ENCODE measurements at places on chromosomes 4 and X.

DNA sequence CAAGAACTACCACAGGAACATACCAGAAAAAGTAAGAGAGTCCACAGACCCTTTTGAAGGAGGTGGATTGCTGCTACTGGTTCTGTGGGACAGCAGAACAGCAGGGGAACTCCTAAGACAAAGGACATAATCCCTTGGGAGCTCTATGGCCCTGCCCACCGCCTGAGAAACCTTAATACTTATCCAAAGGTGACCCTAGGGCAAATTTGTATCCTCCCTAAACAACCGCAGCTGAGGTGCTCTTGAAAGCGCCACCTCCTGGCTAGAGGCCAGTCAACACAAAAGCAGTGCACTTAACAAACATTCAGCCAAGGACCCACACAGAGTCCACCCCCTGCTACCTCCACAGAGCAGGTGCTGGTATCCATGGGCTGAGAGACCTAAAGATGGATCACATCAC lies 136.8 kb downstream of the ADAM29 start:
- DNase-seq: no peak

DNA sequence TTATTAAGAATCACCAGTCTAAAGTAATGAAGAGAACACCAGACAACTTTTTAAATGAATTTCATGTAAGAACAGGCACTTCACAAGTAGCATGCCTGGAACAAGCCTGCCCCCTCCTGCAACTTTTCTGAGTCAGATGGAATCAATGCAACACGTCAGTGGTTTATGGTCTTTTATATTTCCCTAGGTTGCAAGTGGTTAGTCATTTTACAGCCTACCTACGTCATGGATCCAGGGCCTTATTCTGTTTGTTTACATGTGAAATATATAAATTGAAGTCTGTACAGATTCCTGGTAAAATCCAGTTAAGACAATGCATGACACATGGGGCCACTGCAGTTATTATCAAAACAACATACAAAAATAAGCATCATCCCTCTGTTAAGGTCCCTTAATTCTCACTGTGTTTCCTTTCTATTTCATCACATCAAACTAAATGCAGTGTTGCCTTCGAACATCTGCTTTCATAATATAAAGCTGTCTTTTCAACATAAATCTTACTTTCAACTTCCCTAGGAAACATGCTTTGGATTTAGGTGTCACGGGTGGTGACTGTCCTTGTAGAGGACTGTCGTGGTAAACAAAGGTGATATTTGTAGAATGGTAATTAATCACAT lies 309.3 kb downstream of the FRMPD4 start:
- no peak for DNase-seq

DNA sequence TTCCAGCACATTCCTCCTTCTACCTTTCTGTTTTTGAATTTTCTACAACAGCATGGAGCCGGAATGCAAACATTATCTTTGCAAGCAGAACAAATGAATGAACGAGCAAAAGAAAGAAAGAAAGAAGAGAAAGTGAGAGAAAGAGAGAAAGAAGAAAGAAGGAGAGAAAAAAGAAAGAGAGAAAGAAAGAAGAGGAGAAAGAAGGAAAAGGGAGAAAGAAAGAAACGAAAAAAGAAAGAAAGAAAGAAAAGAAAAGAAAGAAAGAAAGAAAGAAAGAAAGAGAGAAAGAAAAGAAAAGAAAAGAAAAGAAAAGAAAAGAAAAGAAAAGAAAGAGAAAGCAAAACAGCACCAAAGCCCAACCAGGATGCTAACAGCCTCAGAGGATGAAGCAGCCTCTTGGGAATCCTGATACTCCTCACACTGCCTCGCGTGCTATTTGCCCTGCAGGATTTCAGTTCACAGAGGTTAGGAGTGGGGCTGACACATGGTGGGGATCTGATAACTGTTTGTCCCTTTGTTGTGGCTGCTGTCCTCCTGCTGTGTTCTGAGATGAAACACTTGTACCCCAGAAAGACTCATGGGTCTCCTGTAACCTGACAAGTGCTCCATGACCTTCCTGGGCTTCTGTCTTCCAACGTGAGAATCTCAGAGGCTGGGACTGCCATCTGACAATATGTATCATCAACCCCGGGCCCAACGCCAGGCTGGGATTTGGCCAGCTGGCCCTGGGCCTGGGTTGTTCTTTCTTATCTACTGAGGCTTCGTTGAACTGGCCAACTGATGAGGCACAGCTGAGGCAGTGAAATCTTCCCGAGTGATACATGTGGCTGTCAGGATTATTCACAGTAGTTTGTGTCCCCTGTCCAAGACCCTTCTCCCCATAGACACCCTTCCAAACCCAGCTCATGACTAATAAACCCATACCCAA lies 61.0 kb downstream of the SEPSECS start:
- no peak for DNase-seq

DNA sequence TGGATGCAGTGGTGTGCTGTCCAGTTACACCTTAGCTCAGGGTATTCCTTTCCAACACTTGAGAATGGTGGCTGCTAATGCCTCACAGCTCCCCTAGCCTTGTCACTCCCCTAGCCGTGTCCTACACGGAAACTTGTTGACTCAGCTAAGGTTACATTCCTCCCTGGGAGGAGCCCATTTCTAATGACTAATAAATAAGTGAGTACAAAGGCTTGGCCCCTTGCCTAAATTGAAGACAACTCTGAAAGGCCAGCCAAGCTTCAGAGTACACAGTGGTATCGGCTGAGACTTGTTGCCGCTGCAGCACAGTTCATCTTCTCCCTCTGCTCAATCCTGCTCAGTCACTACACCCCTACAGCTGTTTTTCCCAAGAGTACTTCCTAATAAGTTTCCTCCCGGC lies 21.2 kb upstream of the SLC25A31 start:
- DNase-seq: no peak

DNA sequence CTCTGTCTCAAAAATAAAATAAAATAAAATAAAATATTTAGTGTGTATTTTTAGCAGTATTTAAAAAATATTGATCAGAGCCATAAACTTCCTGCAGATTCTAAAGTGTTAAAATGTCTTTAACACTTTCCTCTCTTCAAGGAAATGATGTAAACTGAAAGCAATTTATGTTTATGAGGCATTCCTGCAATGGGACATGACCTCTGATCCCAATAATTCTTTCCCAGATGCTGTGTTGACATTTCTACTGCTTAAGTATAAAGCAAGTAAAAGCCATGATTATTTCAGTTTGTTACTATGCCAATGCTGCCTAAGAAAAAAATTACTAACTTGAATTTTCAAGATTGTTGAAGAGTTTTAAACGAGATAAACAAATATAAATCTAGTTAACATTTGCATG lies 29.0 kb downstream of the COQ2 start:
- no peak for DNase-seq

- DNase-seq: no peak
Observed at GRCh38 chr4:185672618-185673017, 137.3 kb upstream of the PDLIM3 start.

- DNase-seq: no peak
Observed at GRCh38 chrX:154727871-154728270, 23.0 kb downstream of the GAB3 start.

DNA sequence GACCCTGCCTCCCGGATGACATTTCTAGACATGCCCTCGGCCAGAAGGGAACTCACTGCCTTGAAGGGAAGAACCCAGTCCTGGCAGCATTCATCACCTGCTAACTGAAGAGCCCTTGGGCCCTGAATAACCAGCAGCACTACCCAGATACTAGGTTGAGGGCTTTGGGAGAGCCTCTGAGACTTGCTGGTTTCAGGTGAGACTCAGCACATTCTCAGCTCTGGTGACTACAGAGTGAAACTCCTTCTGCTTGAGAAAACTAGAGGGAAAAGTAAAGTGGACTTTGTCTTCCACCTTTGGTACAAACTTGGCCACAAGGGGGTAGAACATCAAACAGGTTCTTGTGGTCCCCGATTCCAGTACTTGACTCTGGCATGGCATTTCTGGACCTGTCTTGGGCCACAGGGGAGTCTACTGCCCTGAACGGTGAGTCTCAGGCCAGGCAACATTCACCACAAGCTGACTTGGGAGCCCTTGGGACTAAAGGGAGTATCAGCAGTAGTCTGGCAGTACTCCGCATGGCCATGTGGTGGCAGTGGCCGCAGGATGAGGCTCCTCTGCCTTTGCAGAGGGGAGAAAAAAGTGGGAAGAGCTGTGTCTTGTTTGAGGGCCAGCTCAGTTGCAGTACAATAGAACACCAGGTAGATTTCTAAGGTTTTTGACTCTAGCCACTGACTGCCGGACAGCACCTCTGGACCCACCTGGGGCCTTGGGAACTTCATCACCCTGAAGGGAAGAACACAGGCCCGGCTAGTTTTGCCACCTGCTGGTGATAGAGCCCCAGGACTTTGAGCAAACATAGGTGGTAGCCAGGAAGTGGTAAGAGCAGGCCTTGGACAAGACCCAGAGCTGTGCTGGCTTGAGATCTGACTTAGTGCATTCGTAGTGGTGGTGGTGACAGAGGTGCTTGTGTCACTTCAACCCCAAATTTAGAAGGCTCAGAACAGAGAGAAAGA lies 414.8 kb downstream of the OPHN1 start:
- DNase-seq: no peak

GRCh38 chrX:101263766-101264165 lies 27.4 kb downstream of the TAF7L start:
- DNase-seq: no peak

GRCh38 chr4:5992828-5993321 lies 25.4 kb downstream of the C4orf50 start:
- no peak for DNase-seq

DNA sequence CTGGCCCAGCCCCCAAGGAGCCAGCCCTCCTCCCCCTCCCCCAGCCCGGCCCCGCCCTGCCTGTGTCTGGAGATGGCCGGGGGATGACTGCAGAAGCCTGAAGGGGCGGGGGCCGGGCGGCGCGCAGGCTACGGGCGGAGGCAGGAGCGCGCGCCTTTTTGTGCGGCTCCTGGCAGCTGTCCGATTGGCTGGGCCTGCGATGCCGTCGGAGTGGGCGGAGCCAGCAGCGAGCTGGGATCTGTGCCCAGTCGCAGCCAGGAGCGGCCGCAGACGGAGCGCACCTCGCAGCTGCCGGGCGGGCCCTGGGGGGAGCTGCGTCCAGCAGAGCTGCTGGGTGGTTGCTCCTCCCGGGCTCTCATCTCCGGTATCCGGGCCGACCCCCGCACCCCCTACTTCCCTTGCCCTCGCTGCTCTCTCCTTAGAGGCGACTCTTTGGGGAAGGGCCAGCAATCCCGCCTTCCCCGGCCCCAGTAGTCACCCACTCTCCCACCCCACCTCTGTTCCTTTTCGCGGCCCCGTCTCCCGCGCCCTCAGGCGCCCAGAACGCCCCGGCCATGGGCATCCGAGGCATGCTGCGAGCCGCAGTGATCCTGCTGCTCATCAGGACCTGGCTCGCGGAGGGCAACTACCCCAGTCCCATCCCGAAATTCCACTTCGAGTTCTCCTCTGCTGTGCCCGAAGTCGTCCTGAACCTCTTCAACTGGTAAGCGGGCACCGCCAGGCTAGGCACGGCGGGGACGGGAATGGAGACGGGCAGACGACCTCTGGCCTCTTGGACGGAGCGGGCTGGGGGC lies at the start of gene GABRQ:
Gene GABRQ, plus strand, starts transcription at position 247 of the 794 bp plus-strand sequence. Its CDS starts 308 bp downstream, at position 555.
- DNase-seq: no peak

DNA sequence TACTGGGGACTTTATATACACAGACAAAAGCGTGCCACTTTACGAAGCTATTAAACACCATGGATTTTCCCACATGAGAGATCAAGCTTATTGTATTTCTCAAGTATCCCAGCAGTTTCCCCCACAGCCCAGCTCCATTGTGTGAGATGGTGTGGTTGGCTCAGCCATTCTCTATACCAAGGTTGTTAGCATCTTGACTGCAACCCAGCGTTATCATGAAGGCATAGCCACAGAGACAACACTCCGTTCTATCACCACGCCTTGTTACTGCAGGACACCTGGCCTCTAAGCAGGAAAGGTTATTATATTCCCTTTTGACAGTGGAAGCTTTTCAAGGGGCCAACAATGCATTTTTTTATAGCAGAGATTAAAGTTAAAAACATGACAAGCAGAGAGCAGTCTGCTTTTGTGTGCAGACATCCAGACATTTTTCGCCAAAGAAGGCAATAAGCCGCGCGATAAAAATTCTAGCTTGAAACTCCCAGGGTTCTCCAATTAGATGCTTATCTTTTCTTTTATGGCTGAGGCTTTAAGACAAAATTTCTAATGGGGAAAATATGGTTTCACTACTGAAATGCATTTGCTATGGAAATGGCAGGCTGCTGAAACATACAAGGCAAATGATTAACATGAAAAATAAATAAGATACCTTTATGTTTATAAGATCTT lies 206.1 kb downstream of the MID1 start:
- DNase-seq: no peak

DNA sequence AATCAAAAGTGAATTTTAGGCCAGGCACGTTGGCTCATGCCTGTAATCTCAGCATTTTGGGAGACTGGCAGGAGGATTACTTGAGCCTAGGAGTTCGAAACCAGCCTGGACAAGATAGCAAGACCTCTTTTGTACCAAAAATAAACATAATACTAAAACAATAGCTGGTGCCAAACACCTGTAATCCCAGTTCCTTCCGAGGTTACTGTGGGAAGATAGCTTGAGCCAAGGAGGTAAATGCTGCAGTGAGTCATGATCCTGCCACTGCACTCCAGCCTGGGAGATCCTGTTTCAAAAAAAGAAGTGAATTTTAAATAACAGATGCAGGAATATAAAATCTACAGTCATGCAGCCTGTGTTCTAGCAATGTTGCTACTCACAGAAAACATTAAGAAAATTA lies 488.3 kb downstream of the PPARGC1A start:
- DNase-seq: no peak

DNA sequence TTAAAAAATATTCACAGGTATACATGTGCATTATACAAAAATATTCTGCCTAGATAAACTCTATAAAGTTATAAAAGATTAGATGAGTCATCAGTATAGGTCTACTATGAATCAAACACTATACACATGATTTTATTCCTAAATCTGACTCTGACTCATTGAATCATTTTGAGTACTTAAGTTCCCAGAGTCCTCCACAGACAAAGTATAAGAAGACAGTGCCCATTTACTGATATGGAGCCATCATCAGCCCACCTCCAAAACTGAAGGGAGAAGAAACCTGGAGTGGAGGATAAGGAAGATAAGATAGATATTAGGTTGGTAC lies 28.7 kb upstream of the ANTXR2 start:
- no peak for DNase-seq

DNA sequence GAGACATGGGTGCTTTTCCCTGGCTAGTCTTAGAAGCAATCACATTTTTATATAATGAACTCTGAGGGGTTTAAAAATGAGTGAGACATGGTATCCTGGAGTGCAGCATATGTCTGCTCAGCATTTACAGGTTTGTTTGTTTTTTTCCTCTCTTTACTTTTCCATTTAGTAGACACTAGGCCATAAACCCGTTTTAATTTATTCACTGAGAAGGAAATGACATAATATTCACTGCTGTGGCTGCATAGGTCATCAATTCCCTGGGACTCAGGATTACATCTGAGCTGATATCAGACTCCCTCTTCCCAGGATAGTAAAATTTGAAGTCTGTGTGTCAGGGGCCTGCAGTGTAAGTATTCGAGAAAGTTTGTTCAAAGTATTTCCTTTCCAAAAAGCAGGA lies 178.9 kb upstream of the SPRY1 start:
- DNase-seq: no peak

GRCh38 chrX:637660-638481 lies 7.3 kb downstream of the SHOX start:
- no peak for DNase-seq

DNA sequence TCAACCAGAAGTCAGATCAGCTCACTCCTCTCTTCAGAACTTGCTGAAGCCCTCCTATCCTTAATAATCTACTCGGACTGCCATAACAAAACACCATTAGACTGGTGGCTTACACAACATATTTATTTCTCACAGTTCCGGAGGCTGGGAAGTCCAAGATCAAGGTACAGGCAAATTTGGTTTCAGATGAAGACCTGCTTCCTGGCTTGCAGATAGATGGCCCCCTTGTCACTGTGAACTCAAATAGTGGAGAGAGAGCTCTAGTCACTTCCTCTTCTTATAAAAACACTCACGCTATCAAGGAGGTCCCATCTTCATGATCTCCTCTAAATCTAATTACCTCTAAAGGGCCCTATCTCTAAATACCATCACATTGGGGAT lies 125.1 kb downstream of the CAMK2D start:
- DNase-seq: no peak

Data from stimulated activated CD8-positive, alpha-beta memory T cell treated with anti-CD3 and anti-CD28 coated beads, Interleukin-2, amount 100 ng/mL, for 1 hour (primary cell).